Activated CD4-positive, alpha-beta T cell treated with anti-CD3 and anti-CD28 coated beads for 48 hours (primary cell): ENCODE measurements at places on chromosomes 5 and 9.

GRCh38 chr9:90641884-90642487, 638 bp downstream of the DIRAS2 start:
- DNase-seq, result no peak

GRCh38 chr9:81824802-81825730, 103.2 kb upstream of the SPATA31D4 start:
- no peak for DNase-seq

GRCh38 chr5:133902511-133903118, 65.8 kb downstream of the C5orf15 start:
- DNase-seq, result no peak

DNA sequence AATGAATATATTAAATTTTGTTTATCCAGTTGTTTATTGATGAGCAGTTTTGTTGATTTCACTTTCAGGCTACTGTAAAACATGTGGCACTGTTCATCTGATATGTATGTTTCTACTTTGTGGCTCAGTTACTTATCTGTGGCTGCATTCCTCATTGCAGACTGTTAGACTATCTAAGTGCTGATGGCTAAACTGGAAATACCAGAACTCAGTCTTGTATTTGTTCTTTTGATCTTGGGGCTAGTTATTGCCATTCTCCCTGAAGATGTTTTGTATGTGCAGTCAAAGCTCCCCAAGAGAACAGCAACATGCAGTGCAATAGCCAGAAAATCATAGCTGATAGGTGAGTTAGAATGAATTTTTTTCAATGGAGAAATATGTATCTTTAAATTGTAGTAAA, 162.2 kb downstream of the GADD45G start:
- no peak for DNase-seq

DNA sequence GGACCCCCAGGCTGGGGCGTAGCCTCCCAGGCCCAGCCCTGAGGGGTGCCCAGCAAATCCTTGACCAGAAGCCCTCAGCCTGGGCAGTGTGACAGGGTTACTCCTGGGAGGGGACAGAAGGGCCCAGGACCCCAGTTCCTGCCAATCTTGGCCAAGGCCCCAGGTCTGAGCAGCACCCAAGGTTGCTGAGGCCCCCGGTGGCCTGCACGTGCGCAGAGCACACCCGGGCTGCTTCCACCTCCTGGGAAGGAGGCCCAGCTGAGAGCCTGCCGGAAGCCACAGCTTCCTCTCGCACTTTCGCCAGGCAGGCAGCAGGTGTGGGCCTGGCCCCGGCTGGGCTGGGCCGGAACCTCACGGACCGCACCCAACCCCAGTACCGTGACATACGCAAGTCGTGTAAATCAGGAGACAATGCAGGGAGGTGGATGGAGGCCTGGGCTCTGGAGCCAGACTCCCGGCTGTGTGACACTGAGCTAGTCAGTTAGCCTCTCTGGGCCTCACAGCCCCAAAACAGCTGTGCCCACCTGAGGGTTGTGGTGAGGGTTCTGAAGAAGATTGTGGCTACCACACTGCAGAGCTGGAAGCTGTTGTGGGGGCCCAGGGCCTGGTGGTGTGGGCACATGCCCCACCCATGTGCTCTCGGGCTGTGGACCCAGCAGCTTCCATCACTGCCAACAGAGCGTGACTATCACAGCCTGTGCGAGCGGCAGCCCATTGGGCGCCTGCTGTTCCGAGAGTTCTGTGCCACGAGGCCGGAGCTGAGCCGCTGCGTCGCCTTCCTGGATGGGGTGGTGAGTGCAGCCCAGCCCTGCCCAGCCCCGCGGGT, 5.1 kb downstream of the GRK6 start:
- DNase-seq, result peak; percentile 87

GRCh38 chr9:6759185-6759977, 1.6 kb downstream of the KDM4C start:
- peak; percentile 31 for DNase-seq

GRCh38 chr9:95341293-95341962, 23.9 kb upstream of the FANCC start:
- DNase-seq, result no peak

DNA sequence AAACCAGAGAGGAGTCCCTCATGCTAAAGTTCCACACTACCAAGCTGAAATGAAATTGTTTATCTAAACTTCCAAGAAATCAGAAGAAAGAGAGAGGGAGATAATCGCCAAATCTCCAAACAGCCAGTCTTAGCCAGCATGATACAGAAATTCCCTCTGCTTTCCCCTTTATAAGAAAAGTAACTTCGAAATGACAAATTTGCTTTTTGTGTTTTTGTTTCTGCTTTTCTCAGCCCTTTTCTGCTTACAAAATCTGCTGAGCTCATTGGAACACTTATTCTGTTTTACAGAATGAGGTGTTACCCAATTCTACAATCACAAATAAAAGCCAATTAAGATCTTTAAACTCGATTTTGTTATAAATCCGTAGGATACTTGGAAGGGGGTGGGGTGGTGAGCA, 72.9 kb downstream of the SFXN1 start:
- DNase-seq, result no peak

DNA sequence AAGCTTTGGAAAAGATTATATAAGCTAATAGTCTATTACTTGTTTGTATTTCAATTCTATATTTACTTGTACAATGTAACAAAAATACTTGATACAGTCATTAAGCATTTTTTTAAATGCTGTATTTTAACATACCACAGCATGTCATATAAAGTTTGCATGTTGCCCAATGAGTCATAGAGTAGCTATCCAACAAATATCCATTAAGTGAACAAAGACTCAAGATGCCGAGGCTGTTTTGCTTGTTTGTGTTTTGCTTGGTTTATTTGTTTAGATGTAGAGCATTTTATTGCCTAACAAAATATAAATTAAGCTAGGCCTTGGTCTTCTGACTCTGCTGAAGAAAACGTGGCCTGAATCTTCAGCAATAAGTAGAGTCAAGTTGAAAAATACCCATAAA, 1584.3 kb upstream of the NUDT12 start:
- DNase-seq, result no peak

- peak; percentile 37 for DNase-seq
Measured at GRCh38 chr5:115180165-115180709, 10.5 kb upstream of the TRIM36 start.

DNA sequence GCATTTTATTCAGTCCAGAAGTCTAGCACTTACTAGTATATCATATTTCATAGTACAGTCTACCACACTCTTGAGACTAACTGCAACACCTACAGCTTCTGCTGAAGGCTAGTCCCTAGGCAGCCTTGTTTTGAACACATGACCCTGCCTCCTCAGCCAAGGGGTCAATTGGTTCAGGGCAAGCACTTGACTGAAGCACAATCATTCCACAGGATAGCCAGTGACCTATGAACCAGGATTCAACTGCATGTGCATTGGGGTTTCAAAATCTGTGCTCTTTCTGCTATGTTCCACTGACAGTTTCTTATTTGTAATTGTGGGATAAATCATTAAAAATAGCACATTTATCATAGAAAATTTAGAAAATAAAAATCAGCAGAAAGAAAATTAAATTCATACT, 186.8 kb downstream of the TMEM161B start:
- no peak for DNase-seq

DNA sequence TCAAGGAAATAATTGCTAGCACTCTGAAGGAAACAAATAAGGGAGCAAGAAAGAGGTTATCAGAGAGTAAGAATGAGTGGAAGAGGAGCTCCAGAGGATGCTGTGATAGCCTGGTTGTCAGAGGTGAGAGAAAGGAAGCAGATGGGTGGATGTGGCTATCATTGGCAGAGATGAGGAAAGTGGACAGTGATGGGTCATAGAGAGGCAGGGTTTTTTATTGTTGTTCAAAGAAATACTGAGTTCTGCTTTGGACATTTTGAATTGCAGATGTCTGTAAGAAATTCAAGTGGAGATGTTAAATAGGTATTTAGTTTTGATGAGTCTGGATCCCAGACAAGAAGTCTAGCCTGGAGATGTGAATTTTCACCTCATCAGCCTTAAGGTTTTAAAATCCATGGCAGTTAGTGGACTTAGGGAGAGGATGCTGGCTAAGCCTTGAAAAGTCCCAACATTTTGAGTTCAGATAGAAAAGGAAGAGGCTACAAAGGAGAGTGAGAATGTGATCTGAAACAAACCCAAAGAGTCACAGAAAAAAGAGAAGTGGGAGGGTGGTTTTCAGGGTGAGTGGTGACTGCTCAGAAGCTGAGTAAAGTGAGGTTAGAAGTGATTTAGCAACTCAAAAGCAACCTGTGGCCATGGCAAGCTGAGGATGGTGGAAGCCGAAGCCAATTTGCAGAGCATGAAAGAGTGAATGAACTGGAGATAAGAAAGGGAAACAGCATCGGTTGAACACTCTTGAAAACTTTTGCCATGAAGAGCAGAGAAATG, 50.4 kb downstream of the PPIC start:
- no peak for DNase-seq

DNA sequence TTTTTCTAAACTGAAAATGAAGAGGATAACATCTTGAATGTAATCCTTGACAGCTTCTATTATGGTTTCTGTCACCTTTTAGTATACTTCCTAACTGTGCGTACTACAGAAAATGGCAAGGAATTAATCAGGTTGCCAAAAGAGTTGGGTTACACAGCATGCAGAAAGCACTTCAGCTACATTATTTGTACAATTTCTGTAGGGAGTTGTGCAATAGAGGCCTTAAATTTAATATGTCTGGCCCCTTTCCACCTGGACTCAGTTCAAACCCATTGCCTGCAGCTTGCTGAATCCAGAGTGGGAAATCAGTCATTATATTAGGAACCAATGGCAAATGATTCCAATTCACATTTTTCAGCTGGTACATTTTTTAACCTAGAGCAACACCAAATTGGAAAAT, 549.7 kb downstream of the CSNK1G3 start:
- no peak for DNase-seq

- DNase-seq, result no peak
Measured at GRCh38 chr9:126443144-126443543, 116.5 kb downstream of the MVB12B start.

DNA sequence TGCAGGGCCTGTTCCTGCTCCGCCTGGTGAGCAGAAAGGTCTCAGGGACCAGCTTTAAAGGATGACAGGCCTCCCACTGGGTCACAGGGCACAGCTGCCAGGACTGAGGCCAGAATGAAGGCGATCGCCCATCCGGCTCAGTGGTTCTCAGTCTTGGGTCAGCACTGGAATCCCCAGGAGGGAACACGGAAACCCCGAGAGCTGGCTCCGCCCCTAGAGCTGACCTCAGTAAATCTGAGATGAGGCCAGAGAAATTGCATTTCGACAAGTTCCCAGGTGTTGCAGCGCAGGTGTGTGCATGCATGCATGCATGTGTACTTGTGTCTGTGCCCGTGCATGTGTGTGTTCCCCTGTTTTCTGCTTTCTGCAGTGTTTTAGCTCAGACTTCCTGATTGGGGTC, 47.2 kb upstream of the KCNMB1 start:
- DNase-seq, result no peak

DNA sequence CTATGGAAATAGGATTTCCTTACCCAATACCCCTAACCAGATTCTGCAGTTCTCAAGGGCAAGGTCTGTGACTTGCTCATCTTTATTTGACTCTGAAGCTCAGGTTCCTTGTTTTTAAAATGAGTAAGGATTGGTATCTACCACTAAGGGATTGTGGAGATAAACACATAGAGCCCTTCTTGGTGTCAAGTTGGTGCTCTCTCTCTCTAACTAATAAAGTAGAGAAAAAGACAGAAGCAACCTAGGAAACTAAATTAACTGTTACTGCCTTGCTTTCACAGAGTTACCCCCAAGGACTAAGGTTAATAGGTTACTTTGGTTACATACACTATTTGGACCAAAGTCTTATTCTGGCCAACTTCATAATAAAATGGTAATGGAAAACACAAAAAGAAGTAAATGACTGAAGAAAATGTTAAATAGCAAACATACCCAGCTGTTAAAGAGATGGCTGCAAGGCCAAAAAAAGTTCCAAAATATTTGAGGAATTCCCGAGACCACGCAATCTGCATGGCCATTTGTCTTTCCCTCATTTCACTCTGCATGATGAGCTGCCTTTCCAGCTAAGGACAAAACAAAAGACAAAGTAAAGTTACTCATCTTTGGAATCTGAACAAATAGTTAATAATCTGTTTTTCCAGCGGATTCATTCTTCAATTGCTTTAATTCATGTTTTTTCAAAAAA, 21.8 kb upstream of the RLN1 start:
- DNase-seq, result no peak

GRCh38 chr9:90895786-90896185, 94.2 kb downstream of the SYK start:
- no peak for DNase-seq

- DNase-seq, result no peak
Measured at GRCh38 chr5:7756453-7756852, 94.5 kb downstream of the CFAP90 start.

- DNase-seq, result no peak
Measured at GRCh38 chr5:42810834-42811590, 680 bp downstream of the SELENOP start.

- no peak for DNase-seq
Measured at GRCh38 chr5:62340392-62340791, 34.4 kb downstream of the KIF2A start.

DNA sequence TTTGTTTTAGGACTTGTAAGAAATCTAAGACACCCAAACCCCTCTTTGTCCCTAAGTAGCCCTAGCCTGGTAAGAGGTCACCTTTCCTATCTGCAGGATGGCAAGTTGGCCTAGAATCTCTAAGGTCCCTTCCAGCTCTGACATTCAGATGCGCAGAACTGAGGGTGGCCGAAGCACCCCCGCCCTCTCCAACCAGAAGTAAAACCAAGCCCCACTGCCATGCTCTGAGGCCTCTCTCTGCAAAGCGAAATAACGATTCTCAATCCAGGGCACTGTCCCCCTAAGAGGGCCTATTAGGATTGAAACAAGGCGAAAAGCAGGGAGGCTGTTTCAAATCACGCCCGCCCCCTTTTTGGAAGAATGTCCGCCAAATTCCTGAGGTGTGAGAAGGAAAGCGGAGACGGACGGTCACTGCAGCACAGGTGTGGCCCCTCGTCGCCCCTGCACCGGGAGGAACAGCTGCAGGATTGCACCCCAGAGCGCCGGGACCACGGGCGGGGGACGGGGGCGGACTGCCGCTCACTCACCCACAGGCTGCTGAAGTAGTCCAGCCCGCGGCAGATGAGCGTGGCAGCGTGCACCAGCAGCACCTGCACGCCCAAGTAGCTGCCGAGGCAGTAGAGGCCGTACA, 824 bp downstream of the TMEM245 start:
- peak; percentile 21 for DNase-seq

DNA sequence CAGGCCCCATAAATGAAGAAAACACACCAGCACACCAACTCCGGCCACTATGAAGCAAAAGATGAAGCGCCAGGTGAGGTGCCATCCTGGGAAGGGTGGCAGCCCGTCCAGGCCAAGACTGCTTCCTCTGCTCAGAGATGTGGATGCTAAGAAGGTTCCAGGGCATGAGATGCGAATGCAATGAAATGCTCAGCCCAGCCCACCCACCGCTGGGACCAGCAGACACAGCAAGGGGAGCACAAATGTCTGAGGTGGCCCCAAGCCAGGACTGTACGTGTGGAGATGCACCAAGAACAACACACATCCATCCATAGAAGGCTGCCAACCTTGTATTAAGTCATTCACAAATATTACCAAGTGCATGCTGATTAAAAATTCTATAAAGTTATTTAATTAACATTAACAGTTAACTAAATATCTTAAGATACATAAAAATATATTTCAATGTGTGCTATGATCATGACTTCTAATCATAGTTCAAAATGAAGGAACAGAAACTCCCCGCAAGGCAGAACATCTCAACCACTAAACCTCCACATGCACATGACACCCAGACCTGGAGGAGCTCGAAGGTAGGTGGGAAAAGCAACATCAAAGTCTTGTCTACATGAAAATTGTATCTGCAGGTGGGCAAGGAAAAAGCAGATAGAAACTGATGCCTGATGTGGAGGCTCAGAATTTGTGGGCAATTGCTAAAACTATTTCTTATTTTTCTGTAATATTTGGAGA, 43.7 kb downstream of the BICD2 start:
- no peak for DNase-seq

- DNase-seq, result peak; percentile 34
Measured at GRCh38 chr9:98191671-98192502, 550 bp downstream of the CORO2A start.
